ENCODE measurements at places on chromosomes 12 and 14.
A peak's percentile ranks its signal among the peaks of the same experiment; 100 is the strongest.

- DNase-seq: no peak
Measured at GRCh38 chr12:25993901-25994651, 35.6 kb downstream of the RASSF8 start.

DNA sequence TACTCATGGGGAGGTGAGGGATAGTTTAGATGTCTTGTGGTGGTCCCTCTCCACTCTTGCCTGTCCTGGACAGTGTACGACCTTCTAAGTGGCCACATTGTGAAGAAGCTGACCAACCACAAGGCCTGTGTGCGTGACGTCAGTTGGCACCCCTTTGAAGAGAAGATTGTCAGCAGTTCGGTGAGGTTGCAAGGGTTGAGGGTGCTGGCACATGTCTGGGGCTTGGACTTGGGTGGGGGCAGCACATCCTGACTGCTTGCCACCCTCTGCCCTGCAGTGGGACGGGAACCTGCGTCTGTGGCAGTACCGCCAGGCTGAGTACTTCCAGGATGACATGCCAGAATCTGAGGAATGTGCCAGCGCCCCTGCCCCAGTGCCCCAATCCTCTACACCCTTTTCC lies 7.6 kb upstream of the FITM1 start:
- no peak for DNase-seq

DNA sequence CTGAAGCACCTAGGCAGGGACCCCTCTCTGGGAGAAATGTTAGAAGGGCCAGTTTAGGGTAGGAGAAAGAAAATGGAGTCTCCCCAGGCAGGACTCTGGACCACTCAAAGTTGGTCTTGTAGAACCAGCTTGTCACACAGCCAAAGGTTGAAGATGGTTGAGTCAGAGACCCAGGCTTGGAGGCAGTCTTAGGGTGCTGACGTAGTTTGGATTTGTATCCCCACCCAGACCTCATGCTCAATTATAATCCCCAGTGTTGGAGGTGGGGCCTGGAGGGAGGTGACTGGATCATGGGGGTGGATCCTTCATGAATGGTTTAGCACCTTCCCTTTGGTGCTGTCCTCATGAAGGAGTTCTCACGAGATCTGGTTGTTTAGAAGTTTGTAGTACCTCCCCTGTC lies 121.2 kb downstream of the CRACR2A start:
- no peak for DNase-seq

DNA sequence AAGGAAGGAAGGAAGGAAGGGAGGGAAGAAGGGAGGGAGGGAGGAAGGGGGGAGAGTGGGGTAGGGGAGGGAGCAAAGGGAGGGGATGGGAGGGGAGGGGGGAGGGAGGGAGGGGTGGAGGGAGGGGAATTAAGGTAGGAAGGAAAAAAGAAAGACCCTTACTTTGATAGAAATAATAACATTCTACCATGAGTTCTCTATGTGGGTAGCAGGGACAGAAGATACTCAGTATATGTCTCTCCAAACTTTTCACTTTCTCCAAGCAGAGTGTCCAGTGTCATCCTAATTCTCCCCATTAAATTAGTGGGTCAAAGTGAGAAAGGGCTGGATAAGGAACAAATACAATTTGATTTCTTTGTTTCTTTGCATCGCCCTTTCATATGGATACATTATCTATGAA lies 553.4 kb upstream of the USP15 start:
- no peak for DNase-seq

DNA sequence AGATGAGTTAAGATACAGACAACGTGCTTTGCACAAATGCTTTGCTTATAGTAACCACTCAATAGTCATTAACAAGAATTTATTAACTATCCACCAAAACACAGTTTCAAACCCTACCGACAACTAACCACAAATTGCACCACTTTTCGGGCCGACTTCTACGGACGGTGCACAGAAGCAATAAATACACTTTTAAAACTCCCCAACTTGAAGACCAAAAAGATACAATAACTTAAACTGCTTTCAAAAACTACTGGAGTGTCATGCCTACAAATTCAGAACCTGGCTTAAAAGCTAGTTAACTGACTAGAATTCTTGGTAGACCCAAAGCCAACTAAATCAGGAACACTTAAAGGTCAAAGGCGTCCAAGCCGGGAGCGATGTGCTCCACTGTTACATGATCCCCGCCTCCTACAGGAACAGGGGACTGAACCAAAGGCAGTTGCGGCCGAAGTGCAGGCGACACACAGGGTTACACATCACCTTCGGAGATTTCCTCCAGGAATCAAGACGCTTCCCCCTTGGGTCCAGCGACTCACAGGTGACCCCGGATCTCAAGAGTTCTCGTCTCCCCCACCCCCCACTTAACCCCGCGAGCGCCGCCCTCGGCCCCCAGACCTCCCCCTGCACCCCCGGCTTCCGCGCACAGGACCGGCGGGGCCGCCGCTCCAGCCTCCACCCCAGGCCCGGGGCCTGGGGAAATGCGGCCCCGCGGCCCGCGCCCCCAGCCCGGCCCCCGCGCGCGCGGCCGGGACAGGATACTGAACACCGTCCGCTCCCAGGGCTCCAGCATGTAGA lies 507 bp downstream of the SPTSSA start:
- DNase-seq: peak; percentile 32

DNA sequence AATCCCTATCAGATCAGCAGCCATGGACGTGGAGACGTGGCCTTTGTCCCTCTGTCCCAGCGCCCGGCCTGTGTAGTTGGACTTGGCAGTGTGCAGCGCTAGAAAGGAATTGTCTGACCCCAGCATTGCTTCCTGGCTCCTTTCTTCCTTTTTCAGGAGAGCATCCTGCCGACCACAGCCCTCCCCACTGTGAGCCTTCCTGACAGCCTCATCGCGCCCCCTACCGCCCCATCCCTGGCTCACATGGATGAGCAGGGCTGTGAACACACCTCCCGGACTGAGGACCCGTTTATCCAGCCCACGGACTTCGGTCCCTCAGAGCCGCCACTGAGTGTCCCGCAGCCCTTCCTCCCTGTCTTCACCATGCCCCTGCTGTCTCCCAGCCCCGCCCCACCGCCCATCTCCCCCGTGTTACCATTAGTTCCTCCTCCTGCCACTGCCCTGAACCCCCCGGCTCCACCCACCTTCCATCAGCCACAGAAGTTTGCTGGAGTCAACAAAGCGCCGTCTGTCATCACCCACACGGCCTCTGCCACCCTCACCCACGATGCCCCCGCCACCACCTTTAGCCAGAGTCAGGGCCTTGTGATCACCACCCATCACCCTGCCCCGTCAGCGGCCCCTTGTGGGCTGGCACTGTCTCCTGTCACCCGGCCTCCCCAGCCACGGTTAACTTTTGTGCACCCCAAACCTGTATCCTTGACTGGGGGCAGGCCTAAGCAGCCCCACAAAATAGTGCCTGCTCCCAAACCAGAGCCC lies 40.6 kb downstream of the IL31 start:
- no peak for DNase-seq

GRCh38 chr14:69005432-69006148 lies 26.5 kb upstream of the ACTN1 start:
- DNase-seq: no peak
